ENCODE measurements at places on chromosomes 3 and 15.

DNA sequence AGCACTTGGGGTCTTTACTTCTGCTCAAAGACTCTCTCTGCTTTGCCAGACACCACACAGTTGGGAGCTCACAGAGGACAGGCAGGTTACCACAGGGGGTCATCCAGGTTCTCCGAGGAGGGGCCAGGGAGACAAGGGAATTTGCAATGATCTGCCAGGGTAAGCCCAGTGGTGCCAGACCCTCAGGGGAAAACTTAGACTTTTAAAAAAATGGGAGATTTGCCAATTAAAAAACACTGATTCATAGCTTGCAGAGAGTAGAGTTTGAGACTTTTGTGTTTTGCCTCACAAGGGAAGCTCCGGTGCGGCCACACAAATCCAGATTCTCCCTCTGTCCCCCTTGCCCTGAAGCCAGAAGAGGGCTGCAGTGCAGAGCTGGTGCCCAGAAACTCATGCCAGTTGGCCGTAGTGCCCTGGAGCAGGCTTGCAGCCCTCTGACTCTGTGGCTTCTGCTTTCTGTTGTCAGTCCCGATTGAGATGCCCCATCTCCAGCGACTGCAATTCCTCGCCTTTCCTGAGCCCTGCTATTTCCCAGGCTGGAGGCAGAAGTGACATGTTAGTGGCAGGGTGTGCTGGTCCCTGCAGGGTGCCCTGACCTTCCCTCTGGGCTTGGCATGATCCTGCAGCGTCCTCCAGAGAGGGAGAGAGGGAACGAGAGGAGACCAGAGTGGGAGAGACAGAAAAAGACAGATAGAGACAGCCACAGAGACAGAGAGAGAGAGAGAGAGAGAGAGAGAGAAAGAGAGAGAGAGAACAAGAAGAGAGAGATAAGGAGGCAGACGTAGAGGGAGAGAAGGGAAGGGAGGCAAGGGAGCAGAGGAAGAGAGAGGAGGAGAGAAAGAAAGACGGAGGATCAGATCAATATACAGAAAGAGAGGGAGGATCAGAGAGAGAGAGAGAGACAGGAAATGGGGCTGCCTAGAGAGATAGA, 46.0 kb downstream of the RHCG start:
- no peak for DNase-seq

GRCh38 chr3:115581362-115582135, 41.8 kb upstream of the GAP43 start:
- DNase-seq = no peak

DNA sequence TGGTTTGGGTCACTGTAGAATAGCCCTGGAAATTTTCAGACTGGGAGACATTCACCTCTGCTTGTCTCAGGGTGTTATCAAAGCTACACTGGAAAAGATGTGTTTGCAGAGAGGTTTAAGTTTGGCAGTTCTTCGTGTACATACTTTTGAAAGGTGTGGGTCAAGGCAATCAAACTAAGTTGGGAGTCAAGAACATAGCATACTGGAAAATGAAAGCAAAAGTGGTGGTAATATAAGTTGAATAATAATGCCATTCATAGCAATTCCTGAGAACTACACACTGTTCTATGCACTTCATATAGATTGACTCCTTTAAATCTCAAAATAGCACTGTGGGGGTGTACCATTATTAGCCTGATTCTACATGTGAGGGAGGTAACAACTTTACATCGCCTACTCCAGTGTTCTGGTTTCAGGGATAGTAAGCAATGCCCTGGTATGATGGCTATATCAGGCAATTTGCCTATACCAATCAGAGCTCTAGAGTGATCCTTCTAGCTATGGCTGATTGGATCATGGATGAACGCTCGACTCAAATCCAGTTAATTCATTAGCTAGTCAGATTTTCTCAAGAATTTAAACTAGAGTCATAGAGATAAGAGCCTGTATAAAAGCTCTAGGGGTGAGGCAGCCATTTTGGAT, 44.6 kb upstream of the RASGRP1 start:
- DNase-seq = no peak

DNA sequence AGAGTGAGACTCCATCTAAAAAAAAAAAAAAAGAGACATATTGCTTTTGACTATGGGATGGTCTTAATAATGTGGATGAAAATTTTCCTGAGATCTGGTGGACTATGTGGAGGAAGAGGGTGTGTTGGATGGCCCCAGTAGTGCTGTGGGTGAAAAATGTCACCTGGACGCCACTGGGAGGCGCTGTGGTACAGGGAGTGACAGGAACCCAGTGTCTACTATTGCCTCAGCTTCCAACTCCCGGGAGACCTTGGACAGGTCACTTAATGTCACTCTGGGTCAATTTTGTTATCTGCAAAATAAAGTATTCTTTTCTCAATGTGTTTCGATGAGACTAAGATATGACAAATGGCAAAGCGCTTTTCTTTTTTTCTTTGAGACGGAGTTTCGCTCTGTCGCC, 27.7 kb upstream of the DCP1A start:
- no peak for DNase-seq

- peak; percentile 24 for DNase-seq
Measured at GRCh38 chr3:157405457-157405856, 31.2 kb upstream of the PTX3 start.

DNA sequence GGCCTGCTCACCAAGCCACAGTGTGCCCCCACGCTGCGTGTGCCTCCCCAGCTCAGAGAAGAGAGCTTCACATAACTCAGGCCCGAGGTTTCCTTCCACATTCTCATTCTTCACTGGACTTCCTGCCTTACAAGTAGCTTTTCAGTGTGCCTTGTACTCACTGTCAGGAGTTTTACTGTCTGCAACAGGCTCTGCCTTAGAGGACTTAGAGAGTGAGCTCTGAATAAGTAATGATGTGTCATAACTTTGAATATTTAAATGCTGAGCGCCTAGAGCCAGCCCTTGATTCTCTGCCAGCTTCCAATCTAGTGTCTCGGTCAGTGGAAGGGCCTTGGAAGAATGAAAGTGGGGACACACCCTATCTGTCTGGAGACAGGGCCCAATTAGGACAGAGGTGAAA, 41.8 kb downstream of the ITGB5 start:
- no peak for DNase-seq

Data from AG04450 (cell line).